ENCODE measurements at places on chromosomes 5 and 9.

GRCh38 chr5:17378346-17378997, 119.6 kb upstream of the TAF11L2 start:
- DNase-seq, result no peak

GRCh38 chr5:77651343-77651742, 12.8 kb upstream of the OTP start:
- no peak for DNase-seq

- DNase-seq, result no peak
These were observed 627.2 kb downstream of the ISL1 start for GRCh38 chr5:52010454-52010853.

DNA sequence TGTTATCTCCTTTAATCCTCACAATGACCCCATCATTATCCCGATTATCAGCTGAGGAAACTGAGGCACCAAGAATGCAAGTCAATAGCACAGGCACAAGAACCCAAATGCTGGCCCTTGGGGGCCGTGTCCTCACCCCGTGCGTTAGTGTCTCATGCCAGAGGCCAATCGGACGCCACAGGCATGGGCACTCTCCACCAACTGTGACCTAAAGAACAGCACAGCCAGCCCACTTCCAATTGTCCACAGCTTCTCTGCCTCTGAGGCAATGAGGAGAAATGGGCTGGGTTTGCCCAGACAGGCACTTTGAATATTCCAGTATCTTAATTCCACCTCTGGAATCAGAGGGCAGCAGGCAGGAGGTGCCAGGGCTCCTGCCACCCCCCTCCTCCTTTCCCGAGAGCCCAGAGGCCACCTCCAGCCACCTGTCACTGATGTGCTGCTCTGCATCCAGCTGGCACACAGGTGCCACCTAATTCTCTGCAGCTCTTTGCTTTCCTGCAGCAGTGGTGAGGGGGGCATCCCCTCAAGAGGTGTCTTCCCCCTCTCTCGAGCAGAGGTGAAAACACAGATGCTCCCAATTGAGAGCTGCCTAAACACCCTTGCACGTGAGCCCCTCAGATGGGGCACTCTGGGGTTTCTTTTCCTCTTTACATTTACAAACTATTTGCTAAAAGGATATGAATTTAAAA, 107.5 kb downstream of the ROR2 start:
- DNase-seq, result no peak

Measured in activated T-helper 9 cell treated with anti-CD3 and anti-CD28 coated beads, Interleukin-2, amount 50 U/mL, for 16 hours (primary cell).